ENCODE measurements at places on chromosomes 1 and 21.

DNA sequence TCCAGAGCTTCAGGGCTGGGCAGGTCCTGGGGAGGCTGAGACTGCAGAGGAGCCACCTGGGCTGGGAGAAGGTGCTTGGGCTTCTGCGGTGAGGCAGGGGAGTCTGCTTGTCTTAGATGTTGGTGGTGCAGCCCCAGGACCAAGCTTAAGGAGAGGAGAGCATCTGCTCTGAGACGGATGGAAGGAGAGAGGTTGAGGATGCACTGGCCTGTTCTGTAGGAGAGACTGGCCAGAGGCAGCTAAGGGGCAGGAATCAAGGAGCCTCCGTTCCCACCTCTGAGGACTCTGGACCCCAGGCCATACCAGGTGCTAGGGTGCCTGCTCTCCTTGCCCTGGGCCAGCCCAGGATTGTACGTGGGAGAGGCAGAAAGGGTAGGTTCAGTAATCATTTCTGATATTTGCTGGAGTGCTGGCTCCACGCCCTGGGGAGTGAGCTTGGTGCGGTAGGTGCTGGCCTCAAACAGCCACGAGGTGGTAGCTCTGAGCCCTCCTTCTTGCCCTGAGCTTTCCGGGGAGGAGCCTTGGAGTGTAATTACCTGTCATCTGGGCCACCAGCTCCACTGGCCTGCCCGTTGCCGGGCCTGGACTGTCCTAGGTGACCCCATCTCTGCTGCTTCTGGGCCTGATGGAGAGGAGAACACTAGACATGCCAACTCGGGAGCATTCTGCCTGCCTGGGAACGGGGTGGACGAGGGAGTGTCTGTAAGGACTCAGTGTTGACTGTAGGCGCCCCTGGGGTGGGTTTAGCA is 9.3 kb downstream of the MYBPH start:
- H3K36me3 ChIP-seq = peaks cover 62% of the 10 kb centered on the region
- no peaks in the 10 kb centered on the region for H3K27me3 ChIP-seq
- no peak for DNase-seq
- no peaks in the 10 kb centered on the region for H3K4me1 ChIP-seq
- no peak overlapping the region for H3K4me3 ChIP-seq
- no peak overlapping the region for H3K27ac ChIP-seq

DNA sequence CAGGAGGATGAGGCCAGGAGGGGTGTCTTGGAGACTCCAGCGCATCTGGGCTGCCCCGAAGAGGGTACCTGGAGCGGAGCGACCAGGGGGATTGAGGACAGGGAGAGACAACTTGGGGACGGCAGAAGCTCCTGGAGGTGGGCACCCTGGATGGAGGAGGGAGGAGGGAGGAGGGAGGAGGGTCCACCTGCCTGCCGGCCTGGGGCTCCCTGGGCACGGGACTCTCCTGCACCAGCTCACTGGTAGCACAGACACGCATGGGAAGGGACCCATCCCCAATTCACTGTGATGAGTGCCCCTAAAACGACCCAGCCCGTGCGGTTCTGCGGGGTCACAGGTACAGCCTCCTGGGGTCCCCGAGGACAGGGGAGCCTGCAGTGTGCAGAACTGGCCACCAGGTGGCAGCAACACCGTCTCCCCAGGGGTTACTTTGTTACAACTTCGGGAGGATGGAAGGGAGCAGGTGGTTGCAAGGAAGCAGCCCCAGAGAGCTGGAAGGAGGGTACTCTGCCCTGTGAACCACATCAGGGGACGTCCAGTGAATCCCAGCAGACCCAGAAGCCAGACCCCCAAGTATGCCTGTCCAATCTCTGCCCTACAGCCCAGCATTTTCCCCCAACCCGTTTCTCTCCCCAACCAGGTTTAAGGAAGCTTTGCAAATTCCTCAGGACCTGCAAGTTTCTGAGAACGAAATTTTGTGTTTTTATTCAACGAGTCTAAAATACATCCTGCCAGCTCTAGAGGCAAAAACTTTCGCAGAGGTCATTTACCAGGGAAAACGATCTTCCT is 482.4 kb downstream of the NPHP4 start:
- H3K27ac ChIP-seq = no peak overlapping the region
- peak; percentile 81 for DNase-seq
- no peak overlapping the region for H3K4me3 ChIP-seq
- peaks cover 23% of the 10 kb centered on the region for H3K4me1 ChIP-seq
- H3K27me3 ChIP-seq = peaks cover 3% of the 10 kb centered on the region

DNA sequence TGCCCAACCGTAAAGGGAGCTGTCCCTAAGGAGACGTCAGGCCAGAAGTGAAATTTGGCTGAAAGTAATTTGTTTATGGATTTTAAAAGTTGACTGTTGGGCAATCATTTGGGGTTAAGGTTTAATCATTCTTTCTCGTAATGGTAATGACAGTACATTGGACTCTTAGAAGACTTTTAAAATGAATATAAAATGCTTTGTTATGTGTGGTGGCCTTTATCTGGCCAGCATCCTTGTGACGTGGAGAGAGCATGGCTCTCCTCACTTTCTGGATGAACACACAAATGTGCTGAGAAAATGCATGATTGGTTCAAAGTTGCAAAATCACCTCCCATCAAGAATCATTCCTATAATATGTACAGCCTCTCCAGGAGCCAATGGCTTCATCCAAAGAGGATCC is 160.2 kb downstream of the DHRS3 start:
- H3K27ac ChIP-seq = no peak overlapping the region
- peaks cover 6% of the 10 kb centered on the region for H3K36me3 ChIP-seq
- H3K4me3 ChIP-seq = no peak overlapping the region
- no peaks in the 10 kb centered on the region for H3K27me3 ChIP-seq
- no peak for DNase-seq

DNA sequence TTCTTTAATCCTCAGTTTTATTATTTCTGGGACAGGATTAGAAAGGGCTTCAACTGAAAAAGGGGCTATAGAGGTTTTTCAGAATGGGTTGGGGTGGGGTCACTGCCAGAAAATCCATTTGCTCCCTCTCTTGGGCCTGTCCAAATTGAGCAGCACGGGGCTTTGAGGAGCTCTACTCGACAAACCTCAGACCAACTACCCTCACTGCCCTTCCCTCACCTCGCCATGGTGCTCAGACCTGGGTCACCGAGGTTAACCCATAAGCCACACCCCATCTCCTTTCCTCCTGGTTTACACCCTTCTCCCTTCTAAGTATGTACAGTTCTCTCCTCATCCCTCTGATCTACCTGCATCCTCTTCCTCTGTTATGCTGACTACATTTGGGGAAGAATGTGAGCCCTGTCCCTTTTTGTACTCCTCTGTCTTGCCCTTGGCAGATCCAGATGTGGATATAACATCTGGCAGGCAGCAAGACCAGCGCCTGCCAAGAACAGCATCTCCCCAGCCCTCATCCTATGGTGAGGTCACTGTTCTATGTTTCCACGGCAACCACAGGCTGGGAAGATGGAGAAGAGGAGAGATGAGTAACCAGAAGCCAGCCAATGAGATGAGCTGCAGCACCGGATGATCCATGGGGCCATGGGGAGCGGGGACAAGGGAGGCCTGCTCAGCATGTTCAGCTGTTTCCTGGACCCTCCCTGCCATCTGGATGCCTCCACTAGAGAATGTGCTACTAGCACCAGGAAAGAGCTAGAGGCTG is 3.7 kb upstream of the FABP3 start:
- H3K4me3 ChIP-seq = no peak overlapping the region
- peak; percentile 97 for DNase-seq
- peak overlapping the region; percentile 42 for H3K27ac ChIP-seq
- peaks cover 55% of the 10 kb centered on the region for H3K4me1 ChIP-seq
- H3K36me3 ChIP-seq = no peaks in the 10 kb centered on the region

GRCh38 chr1:219081943-219082925 is 91.4 kb upstream of the LYPLAL1 start:
- no peaks in the 10 kb centered on the region for H3K27me3 ChIP-seq
- no peak for DNase-seq
- no peak overlapping the region for H3K27ac ChIP-seq
- H3K4me1 ChIP-seq = no peaks in the 10 kb centered on the region
- no peak overlapping the region for H3K4me3 ChIP-seq
- H3K36me3 ChIP-seq = no peaks in the 10 kb centered on the region

- peak overlapping the region; percentile 77 for H3K27ac ChIP-seq
- DNase-seq = no peak
- H3K27me3 ChIP-seq = no peaks in the 10 kb centered on the region
Observed at GRCh38 chr1:47577303-47578025, 139.6 kb downstream of the FOXD2 start.

GRCh38 chr1:155309423-155310021 is 856 bp downstream of the FDPS start:
- H3K27ac ChIP-seq = peak overlapping the region; percentile 96
- H3K4me1 ChIP-seq = peaks cover 36% of the 10 kb centered on the region
- H3K27me3 ChIP-seq = no peaks in the 10 kb centered on the region
- H3K36me3 ChIP-seq = peaks cover 32% of the 10 kb centered on the region
- no peak for DNase-seq
- H3K4me3 ChIP-seq = peak overlapping the region; percentile 98

DNA sequence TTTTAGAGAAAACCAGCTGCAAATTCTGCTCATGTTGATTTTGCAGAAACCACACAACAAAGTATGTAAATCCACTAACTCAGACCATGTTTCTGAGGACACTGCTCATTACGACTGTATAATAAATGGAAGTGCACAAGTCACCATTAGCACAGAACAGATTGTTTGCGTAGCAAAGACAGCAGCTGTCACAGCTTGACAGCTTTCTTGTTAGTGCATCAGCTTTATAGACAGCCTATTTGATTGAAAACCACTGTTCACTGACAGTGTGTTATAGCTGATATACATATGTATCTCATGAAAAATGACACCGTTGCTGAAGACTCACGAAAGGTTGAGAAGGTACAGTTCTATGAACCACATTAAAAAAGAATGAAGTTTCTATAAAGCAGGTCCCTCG is 560.2 kb upstream of the ZRANB2 start:
- no peaks in the 10 kb centered on the region for H3K4me1 ChIP-seq
- no peak overlapping the region for H3K27ac ChIP-seq
- no peaks in the 10 kb centered on the region for H3K36me3 ChIP-seq
- no peak for DNase-seq

Data from spinal cord (tissue), 10 donors.